ENCODE measurements at places on chromosomes 7 and 10.

GRCh38 chr7:30423788-30424505 lies 54.6 kb downstream of the NOD1 start:
- DNase-seq, result no peak

GRCh38 chr7:96300986-96301385 lies 20.9 kb downstream of the SLC25A13 start:
- DNase-seq, result no peak

- no peak for DNase-seq
Measured at GRCh38 chr10:77188521-77188920, 449.1 kb downstream of the KCNMA1 start.

DNA sequence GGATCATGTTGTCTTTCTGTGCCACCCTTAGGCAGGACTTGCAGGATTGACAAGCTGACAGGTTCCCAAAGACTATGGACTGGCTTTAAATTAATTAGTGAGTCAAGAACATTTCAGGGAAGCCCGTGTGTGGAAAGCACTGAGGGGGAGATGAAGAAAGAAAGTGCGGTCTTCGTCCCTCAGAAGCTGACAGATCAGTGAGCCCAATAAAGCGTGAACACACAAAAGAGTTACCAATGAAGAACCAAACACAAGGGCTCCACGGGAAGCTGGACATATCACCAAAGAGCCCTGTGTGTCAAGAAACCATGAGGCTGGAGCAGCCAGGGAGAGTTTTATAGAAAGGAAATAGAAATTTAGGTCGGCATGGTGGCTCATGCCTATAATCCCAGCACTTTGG lies 725.8 kb downstream of the PARD3 start:
- DNase-seq, result no peak

- DNase-seq, result no peak
Measured at GRCh38 chr10:62726142-62726541, 78.4 kb upstream of the ADO start.

GRCh38 chr10:308572-309085 lies 173.4 kb downstream of the ZMYND11 start:
- DNase-seq, result no peak

GRCh38 chr7:52119537-52119936 lies 802.9 kb upstream of the COBL start:
- no peak for DNase-seq

DNA sequence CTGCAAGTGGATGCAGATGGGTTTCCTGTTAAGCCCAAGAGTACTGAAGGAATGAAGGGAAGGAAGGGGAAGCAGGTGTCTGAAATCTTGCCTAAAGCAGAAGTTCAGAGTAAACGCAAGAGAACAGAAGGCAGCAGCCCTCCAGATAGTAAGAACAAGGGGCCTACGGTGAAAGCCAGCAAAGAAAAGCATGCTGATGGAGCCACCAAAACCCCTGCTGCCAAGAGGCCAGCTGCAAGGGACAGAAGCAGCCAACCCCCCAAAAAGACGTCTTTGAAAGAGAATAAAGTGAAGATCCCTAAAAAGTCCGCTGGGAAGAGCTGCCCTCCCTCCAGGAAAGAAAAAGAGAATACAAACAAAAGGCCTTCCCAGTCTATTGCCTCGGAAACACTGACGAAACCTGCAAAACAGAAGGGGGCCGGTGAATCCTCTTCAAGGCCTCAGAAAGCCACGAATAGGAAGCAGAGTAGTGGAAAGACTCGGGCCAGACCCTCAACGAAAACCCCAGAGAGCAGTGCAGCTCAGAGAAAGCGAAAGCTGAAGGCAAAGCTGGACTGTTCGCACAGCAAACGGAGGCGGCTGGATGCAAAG lies 152.5 kb downstream of the LCOR start:
- DNase-seq, result no peak

GRCh38 chr7:21299766-21300165 lies 128.1 kb upstream of the SP4 start:
- no peak for DNase-seq

DNA sequence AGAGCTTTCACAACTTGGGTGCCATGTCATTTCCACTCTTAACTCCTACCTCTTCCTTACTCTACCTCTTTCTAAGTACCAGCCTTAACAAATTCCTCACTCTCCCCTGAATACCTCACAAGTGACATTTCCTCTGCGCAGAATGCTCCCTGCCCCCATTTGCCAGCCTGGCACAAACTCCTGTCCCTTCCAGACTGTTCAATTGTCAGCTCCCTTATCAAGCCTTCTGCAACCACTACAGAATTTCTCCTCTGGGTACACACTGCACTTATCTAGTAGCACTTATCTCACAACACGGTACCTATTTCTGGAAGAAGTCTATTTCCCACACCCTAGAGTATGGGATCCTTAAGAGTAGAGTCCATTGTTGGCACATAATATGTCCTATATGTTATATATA lies 39.1 kb upstream of the ANAPC16 start:
- DNase-seq, result no peak

GRCh38 chr10:51159841-51160240 lies 85.6 kb downstream of the PRKG1 start:
- no peak for DNase-seq

DNA sequence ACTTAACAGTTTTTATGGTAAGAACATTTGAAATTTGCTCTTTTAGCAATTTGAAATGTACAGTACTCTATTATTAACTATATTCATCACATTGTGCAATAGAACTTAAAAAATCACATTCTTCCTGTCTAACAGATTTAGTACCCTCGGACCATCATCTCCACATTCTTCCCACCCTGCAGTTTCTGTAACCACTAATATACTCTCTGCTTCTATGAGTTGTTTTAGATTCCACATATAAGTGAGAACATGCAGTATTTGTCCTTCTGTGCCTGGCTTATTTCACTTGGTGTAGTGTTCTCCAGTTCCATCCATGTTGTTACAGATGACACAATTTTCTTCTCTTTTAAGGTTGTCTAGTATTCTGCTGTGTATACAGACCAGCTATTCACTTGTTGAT lies 88.9 kb upstream of the SEC61G start:
- no peak for DNase-seq

DNA sequence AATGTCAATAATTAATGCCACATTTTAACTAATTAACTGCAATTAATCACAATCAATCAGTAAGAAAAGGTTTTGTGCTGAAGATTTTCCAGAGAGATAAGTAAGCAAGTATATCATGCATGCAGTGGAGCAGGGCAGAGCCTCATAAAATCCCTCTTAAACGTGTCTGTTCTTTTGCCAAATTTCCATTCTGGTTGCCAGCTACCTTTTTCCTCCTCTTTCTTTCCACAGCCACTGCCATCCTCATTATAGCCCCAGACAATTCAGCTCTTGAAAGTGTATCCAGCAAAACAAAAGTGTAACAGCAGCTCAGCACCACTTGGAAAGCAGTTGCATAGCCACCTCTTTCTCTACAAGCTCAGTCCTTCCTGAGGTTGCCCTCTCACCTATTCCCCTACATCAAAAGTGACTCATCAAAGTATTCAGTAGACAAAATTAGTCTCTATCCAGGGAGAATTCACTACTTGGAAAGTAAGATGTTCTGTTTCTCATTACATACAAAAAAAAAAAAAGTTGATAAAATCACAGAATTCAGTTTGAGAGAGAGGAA lies 26.9 kb upstream of the EPHB6 start:
- no peak for DNase-seq

- no peak for DNase-seq
Measured at GRCh38 chr7:5477723-5478531, 54.3 kb upstream of the TNRC18 start.

GRCh38 chr7:115672024-115672423 lies 358.5 kb downstream of the TFEC start:
- no peak for DNase-seq

DNA sequence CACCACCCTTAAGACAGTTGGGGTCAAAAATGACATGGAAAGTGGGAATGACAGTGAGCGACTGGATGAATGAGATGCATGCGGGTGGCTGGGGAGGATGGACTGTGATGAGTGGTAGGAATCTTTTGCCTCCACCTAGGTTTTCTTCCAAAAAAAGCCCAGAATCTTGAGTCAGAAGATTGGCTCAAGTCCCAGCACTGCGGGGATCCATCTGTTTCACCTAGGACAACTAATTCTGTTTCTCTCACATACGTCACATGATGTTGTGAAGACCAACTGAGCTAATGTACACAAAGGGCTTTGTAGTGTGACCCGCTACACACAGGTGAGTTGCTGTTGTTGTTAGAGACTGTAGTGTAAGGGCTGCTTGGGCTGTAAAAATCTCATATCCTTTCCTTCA lies 58.5 kb upstream of the SLC35B4 start:
- no peak for DNase-seq

GRCh38 chr7:37769726-37770125 lies 78.7 kb upstream of the NME8 start:
- DNase-seq, result no peak

GRCh38 chr7:28358423-28358868 lies 53.9 kb upstream of the CREB5 start:
- DNase-seq, result no peak

GRCh38 chr10:7412237-7412927 lies 1.5 kb upstream of the SFMBT2 start:
- peak; percentile 84 for DNase-seq

DNA sequence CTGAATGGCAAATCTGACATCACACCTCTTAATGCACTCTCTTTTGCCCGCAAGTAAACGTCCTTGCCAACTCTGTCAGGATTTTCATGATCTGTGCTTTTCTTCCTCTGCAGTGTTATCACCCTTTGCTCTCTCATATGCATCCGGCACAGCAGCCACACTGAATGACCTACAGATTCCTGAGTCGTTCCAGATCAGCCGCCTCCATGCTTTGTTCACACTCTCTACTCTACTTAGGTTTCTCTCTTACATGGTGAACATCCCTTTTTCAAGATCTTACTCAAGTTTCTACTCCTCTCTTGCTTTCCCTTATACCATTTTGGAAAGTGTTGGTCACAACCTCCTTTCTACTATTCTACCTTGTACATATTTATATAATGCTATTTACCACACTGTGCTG lies 127.7 kb upstream of the AOAH start:
- no peak for DNase-seq

DNA sequence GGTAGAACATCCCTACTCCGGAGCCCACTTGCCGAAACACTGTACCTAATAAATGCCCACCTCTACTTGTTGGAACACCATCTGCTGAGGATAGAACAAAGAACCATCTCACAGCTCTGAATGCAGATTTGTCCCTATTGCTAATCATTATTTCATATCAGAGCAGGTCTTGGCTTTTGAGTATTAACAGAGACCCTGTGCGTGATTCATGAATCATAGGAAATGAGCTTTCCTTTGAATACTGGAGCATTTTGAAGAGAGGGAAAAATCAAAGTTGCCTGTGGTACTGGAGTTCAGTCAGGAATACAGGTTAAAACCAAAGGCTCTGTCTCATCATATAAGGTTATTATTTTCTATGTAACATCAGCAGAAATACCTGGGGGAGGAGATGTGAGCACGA lies 1132.3 kb downstream of the XPNPEP1 start:
- DNase-seq, result no peak

DNA sequence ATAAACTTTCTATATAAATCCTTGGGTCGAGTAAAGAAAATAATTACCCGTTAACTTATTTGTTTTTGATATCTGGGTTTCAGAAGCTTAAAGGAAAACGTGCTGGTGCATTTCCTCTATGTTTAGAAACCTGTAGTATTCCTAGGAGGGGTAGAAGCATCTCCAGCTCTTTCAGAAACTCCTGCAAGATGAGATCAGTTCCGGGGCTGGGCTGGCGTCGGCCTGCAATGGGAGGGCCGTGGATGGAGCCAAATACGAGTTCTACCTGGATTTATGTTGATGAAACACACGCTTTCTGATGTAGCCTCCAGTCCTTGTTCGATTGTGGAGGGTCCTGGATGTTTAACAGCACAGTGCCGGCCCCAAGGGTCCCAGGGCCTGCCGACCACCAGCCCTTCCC lies 35.8 kb upstream of the DIP2C start:
- DNase-seq, result no peak

GRCh38 chr10:97399843-97400545 lies 1.1 kb downstream of the RRP12 start:
- DNase-seq, result peak; percentile 83

- DNase-seq, result no peak
Measured at GRCh38 chr7:142916508-142916907, 17.0 kb downstream of the TRPV5 start.

DNA sequence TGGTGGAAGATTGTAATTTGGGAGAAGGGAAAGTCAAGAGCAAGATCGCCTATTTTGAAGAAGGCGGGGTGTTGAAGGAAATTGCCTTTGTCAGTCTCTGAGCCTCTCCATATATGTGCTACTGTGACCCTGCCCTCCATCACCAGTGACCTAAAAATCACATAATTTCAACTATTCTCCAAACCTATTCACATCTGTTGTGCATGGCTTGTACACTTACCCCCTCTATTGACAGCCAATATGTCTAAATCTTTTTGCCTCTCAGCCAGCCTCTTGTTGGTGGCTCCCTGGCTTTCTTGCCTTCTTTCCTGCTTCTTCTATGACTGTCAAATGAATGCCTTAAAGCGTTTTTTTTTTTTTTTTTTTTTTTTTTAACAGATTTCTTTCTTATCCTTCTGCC lies 295.6 kb downstream of the AUTS2 start:
- no peak for DNase-seq

GRCh38 chr7:70574970-70575799 lies 556.8 kb upstream of the GALNT17 start:
- DNase-seq, result no peak

DNA sequence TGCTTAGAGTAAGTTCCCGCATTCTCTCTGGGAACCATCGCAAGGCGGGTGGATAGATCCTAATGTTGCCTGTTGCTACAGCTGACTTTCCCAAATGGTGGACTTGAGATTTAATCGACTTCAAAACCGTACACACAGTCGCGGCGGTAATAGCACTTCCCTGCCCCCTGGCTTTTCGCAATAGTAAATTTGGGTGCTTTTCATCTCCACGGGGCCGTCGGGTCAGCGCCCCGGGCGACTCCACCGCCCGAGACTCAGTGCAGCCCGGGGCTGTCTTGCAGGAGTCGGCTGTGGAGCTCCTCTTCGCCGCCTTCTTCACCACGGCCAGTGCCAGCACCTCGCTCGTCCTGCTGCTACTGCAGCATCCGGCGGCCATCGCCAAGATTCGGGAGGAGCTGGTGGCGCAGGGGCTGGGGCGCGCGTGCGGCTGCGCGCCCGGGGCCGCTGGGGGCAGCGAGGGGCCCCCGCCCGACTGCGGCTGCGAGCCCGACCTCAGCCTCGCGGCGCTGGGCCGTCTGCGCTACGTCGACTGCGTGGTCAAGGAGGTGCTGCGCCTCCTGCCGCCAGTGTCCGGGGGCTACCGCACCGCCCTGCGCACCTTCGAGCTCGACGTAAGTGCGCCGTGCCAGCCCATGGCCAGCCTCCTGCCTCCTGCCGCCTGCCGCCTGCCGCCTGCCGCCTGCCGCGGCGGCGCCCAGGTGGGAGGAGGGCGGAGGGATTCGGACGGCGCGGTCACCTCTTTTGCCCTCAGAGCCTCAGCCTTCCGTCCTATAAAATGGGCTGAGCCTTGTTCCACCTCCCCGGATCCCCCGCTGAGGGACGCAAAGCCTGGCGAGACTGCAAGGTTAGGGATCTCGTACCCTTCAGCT lies 5.3 kb downstream of the CYP26C1 start:
- DNase-seq, result peak; percentile 78

GRCh38 chr10:8435186-8436055 lies 380.9 kb downstream of the GATA3 start:
- DNase-seq, result no peak

GRCh38 chr10:104683567-104683966 lies 42.5 kb downstream of the SORCS3 start:
- no peak for DNase-seq
